AG20443 (cell line): ENCODE measurements at places on chromosomes 12 and 14.

DNA sequence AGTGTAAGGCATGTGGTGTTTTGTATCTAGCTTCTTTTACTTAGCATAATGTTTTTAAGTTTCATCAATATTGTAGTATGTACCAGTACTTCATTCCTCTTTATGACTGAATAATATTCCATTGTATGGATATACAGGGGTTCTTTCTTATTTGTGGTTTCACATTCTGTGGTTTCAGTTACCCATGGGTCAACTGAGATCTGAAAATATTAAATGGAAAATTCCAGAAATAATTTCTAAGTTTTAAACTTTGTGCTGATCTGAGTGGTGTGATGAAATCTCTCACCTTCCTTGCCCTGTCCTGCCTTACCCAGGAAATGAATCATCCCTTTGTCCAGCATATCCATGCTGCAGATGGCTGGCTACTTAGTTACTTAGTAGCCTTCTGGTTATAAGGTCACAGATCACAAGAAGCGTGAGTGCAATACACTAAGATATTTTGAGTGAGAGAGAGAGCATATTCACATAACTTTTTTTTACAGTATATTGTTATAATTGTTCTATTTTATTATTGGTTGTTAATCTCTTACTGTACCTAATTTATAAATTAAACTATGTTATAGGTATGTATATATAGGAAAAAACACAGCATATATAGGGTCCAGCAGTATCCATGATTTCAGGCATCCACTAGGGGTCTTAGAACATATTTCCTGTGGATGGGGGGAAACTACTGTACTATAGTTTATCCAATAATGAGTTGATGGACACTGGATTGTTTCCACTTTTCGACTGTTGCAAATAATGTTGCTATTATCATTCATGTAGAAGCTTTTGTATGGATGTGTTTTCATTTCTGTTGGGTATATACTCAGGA, 59.6 kb upstream of the LRTM2 start:
- no peak for DNase-seq

- DNase-seq, result no peak
Observed at GRCh38 chr14:76884853-76885276, 58.7 kb downstream of the LRRC74A start.

GRCh38 chr12:104886418-104887401, 71.4 kb downstream of the SLC41A2 start:
- DNase-seq, result no peak

- DNase-seq, result no peak
Observed at GRCh38 chr12:109389146-109389545, 41.4 kb downstream of the MYO1H start.

DNA sequence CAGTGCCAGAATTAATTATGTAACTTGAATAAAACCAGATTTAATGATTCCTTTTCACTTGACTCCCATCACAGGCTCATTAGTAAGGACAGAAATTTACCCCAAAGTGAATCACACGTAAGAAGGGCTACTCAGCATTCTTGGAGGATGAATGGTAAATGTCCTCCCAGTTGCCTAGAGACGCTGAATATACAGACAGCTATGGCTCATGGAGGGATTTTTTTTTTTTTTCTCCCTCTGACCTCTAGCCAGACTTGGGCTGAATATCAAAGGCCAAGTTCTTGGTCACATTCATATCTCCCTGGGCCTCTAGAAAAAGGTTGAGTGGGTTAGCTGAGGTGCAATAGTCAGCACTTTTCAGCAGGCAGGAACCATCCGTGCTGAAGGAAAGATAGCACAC, 77.5 kb downstream of the PHLDA1 start:
- peak; percentile 91 for DNase-seq

GRCh38 chr14:49194067-49194466, 392.1 kb downstream of the RPS29 start:
- DNase-seq, result no peak

- no peak for DNase-seq
Observed at GRCh38 chr12:26101763-26102162, 23.1 kb downstream of the BHLHE41 start.

DNA sequence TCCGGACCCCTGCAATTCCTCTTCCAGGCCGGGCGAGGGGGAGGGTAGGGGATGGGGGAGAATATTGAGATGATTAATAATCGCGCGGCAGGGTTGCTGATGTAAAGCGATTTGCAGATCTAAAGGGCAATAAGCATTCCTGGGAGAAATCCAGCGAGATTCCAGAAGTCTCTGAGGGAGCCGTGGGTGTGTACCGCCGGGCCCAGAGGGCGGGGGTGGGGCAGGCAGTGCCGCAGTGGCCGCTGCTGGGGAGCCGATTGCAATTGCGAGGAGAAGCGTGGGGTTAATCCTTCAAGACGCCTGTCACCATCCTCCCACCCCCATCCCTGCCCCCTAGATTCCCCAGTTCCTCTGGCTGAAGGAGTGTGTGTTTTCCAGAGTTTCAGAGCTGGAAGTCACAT, 16.4 kb downstream of the FOS start:
- DNase-seq, result peak; percentile 84

- no peak for DNase-seq
Observed at GRCh38 chr12:39413836-39414771, 28.8 kb downstream of the KIF21A start.

DNA sequence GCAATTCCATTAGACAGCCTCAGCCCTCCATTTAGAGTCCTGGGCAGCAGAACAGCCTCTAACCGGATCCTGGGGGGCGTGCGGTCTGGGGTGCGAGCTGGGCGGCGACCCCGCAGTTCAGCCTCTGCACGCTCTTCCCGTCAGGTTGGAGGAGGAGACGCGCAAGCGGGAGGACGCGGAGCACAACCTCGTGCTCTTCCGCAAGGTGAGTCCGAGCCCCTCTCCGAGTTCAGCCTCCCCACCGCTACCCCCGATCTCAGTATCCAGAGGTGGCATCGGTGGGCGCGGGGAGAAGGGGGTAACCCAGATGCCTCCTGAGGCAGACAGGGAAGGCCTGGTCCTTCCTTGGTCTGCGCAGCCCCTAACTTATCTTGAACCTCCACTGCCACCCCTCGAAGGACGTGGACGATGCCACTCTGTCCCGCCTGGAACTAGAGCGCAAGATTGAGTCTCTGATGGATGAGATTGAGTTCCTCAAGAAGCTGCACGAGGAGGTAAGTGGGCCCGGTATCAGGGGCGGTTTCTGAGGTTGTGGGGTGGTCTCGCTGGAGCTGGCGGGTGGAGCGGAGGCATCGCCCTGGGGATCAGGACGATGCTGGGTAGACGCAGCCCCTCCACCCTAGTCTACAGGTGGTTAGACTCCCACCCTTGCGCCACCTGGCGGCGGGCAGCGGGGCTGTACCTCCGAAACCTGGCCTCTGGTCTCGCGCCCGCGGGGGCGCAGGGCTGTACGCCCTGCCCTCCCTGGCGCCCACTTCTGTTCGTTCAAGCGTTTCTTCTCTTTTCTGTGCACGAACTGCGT, 1.3 kb downstream of the PRPH start:
- peak; percentile 75 for DNase-seq

GRCh38 chr12:104835317-104835716, 122.8 kb downstream of the SLC41A2 start:
- DNase-seq, result no peak

DNA sequence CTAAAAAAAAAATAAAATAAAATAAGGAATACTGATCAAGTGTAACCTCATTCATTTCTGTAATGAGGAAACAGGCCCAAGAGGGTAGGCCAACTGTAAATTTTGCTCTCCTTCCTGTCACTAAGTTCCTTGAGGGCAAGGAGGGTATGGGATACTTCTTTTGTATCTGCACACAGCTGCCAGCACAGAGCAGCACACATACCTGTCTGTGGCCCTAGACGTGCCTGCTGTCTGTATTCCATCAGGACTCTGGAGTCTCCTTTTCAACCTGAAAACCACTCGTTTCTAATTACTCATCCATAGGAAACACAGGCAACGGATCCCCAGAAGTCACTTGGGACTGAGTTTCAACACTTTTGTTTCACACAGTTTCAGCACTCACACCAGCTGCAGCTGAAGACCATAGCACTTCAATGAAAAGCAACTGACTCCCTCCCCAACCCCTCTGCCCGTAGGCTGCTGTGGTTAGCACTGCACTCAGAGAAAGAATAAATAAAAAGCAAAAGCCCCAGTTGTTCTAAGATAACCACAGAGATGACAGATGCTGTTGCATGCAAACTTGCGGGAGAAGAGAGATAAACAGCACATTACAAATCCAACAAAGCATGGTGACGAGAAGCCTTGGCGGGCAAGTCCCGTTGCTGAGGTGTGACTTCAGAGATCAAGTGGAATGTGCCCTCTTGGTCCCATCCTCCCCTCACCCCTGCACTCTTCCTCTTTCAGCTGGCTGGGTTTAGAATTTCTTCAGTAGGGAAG, 24.9 kb downstream of the CRACR2A start:
- peak; percentile 53 for DNase-seq

- no peak for DNase-seq
Observed at GRCh38 chr14:34180434-34180833, 229.6 kb upstream of the EGLN3 start.

DNA sequence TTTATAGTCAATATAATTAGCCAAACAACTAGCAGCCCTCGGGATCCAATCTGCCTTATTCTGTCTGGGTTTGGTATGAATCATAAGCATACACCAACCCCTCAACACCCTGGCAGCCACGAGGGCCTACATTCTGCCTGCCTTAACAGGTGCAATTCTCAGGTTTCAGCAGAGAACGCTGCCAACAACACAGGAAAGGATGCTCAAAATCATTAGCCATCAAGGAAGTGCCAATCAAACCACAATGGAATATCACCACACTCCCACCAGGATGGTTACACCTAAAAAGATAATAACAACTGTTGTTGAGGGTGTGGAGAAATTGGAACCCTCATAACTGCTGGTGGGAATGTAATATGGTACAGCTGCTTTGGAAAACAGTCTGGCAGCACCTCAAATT, 122.8 kb downstream of the TTC7B start:
- no peak for DNase-seq

DNA sequence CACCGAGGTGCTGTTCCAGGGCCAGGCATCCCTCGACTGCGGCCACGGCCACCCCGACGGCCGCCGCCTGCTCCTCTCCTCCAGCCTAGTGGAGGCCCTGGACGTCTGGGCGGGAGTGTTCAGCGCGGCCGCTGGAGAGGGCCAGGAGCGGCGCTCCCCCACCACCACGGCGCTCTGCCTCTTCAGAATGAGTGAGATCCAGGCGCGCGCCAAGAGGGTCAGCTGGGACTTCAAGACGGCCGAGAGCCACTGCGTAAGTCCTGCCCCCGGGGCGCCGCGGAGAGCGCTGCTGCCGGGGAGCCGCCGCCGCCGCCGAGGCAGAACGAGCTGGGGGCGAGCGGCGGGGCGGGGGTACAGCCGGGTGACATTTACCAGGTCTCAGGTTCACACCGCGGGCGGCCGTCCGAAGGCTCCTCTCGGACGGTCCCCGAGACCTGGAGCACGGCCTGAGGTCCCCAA, 1.4 kb downstream of the PLXNC1 start:
- DNase-seq, result peak; percentile 59

GRCh38 chr12:106171117-106171750, 32.5 kb upstream of the NUAK1 start:
- no peak for DNase-seq

DNA sequence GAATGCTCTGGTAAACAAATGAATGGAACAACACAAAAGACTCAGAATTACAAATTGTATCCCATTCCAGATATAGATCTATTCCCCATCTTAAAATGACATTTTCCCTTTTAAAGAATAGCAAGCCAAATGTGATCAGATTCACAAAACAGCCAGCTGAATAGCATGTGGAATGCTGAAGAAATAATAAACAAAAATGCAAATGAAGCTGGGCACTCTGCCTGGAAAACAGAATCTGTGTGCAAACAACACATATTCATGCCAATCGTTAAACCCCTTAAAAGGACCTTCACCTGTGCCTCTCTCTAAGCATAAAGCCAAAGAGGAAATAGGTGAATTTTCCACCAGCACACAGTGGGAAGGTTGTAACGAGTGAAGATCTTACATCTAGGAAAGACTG, 67.9 kb upstream of the PDZRN4 start:
- DNase-seq, result no peak

- peak; percentile 61 for DNase-seq
Observed at GRCh38 chr12:93060666-93061472, 131.8 kb upstream of the EEA1 start.

DNA sequence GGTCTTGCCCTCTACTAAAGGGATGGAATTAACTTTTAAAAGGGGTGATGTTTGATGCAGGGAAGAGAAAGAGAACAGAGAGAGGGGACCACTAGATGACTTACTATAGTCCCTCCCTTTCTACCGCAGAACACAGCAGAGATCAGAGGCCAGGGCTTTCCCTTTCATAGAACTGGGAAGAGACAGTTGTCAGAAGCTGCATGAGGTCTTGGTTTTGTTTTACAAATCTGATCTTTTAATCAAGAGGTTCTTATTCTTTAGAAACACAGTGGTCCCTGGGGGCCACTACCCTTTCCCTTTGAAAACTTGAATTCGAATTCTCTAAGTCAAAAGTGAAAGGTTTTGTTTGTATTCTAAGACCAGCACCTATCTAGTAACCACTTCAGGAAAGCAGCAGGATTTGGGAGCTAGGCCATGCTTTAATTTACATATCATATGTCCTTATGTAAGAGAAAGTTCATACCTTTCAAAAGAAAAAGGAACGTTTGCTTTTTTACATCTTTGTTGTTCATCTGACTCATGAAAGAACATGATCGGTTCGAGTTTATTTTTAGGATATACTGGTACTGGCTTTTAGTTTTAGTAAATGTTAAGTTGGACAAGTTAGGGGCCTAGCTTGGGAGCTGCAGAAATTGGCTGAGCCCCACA, 6.3 kb downstream of the FBXL14 start:
- DNase-seq, result no peak

GRCh38 chr12:53757101-53757770, 5.5 kb upstream of the CISTR start:
- peak; percentile 88 for DNase-seq

GRCh38 chr14:53861781-53862180, 94.8 kb downstream of the BMP4 start:
- no peak for DNase-seq

DNA sequence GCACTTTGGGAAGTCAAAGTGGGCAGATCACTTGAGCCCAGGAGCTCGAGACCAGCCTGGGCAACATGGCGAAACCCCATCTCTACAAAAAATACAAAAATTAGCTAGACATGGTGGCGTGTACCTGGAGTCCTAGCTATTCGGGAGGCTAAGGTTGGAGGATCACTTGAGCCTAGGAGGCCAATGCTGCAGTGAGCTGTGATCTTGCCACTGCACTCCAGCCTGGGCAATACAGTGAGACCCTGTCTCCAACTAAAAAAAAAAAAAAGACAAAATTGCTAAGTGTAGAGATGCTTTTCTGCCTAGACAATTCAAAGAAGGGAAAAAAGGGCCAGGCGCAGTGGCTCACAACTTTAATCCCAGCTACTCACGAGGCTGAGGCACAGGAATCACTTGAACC, 3.4 kb upstream of the LRP6 start:
- no peak for DNase-seq

DNA sequence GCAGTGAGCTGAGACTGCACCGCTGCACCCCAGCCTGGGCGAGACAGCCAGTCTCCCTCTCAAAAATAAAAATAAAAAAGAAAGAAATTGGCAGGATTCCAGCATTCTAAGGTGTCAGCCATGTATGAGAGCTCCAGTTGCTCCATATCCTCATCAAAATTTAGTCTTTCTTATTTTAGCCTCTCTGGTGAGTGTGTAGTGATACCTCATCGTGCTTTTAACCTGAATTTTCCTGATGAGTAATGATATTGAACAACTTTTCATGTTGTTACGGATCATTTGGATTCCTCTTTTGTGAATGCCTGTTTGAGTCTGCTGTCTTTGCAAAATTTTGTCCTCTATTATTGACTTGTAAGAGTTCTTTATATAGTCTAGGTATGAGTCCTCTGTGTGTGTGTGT, 28.5 kb downstream of the CCDC60 start:
- DNase-seq, result no peak
